ENCODE measurements at places on chromosomes 12 and 14.
A peak's percentile ranks its signal among the peaks of the same experiment; 100 is the strongest.

DNA sequence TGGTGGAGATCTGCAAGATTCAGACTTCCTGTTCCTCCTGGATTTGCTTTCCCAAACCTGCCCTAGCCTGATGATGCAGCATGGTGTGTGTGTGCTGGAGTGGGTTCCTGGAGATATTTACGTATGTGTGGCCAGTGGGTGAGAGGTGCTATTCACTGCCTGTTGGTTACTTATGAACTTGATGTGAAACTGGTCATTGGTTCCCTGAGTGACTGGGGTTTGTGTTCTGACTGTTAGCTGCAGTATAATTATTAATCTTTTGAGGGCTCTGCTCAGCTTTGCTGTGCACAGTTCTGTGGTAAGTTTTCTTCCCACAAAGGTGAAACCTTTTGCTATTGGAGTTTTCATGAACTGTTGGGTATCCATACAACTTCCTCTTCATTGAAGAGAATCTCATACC, 541.8 kb upstream of the FBXO33 start:
- DNase-seq: no peak

GRCh38 chr12:132143336-132144071, 615 bp downstream of the DDX51 start:
- DNase-seq: no peak

GRCh38 chr12:118742431-118742830, 238.9 kb upstream of the SRRM4 start:
- no peak for DNase-seq

DNA sequence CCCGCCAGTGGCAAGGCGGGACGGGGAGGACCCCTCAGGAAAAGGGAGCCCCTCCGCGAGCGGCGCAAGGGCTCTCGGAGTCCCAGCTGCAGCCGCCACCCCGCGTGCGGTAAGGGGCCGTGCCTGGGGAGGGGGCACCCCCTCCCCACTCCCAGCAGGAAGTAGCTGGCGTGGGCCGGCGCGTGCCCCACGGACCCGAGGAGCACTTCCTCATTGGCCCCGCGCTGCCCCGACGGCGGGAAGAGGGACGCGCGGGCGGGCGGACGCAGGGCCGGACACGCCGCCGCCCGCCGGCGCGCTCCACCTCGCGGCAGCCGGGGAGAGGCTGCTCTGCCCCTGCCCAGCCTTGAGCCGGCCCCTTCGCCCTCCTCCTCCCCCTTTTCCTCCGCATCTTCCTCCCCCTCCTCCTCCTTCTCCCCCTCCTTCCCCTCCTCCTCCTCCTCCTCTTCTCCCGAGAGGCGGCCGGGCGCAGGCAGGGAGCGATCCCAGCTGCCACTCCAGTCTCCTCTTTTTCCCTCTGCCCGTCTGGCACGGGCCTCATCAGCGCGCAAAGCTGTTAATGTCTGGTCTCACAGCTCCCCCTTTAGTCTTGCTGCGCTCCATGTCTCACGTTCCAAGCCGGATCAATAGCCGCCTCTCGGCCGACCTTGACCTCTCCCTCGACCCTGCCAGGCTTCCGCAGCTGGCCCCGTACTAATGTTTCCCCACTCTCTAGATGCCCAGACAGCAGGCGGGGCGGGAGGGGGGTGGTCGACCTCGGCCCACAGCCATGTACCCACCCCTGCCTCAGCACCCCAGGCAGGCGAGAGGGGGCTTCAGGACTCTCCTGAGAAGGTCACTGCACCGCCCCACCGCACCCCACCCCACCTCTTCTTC, 2.6 kb upstream of the BCL11B start:
- DNase-seq: peak; percentile 80

- peak; percentile 65 for DNase-seq
Observed at GRCh38 chr14:52063052-52063462, 5.8 kb downstream of the NID2 start.

- no peak for DNase-seq
Observed at GRCh38 chr12:55686366-55687010, 21.2 kb downstream of the ITGA7 start.

DNA sequence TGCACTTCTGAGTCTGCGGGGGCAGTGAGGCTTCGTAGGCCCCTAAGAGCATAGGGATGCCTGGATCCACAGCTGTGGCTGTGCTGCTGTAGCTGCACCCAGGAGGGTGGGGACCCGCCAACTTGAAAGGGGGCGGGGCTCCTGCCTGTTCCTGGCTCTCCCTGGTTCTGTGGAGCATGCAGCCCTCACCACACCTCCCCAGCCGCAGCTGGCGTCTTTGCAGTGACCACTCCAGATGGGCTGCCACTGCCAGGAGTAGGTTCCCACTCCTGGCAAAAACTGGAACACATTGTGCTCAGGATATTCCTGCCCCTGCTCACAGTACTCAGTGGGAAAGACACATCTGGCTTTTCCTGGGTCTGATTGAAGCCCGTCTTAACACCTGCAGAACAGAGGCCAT, 35.8 kb downstream of the TIMELESS start:
- DNase-seq: no peak

DNA sequence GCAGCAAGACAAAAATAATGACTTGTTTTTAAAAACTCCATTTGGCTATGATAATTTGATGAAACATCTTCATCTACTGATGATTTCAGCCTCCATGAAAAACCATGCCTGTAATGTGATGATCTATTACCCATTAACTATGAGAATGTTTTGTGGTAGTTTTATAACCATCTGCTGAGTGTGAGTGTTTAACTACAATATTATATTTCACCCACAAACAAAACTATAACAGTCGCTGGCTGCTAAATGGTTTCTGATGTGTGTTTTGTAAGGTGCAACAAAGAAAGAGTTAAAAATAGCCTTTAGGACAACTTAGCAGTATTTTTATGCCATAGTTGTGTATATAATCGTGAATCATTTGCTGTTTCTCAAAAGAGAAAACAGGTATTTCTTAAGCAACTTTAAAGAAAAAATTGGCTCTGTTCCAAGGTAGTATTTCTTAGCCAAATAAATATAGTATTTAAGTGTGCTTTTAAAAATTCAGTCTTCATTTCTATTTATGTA, 4.9 kb downstream of the PTHLH start:
- no peak for DNase-seq

GRCh38 chr12:71045781-71046180, 112.0 kb downstream of the TSPAN8 start:
- DNase-seq: peak; percentile 87

GRCh38 chr14:103520657-103521437, 1.8 kb downstream of the CKB start:
- peak; percentile 52 for DNase-seq

GRCh38 chr14:103908580-103908979, 19.7 kb upstream of the TDRD9 start:
- DNase-seq: no peak

DNA sequence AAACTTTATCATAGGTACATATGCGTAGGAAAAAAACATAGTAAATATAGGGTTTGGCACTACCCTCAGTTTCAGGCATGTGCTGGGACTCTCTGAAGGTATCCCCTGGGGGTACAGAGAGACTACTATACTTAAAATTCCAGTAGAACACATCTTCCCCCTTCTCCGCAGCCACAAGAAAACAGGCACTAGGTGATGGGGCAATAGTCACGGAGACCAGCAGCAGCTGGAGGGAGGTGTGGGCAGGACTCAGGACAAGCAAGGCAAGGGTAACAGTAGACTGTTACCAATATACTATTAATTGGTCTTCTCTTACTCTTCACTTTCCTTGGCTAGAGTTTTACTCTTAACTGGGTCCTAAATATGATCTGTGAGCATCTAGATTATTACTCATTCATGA, 4.6 kb upstream of the PAPOLA start:
- DNase-seq: no peak

GRCh38 chr14:96962337-96962736, 165.2 kb downstream of the VRK1 start:
- DNase-seq: no peak

DNA sequence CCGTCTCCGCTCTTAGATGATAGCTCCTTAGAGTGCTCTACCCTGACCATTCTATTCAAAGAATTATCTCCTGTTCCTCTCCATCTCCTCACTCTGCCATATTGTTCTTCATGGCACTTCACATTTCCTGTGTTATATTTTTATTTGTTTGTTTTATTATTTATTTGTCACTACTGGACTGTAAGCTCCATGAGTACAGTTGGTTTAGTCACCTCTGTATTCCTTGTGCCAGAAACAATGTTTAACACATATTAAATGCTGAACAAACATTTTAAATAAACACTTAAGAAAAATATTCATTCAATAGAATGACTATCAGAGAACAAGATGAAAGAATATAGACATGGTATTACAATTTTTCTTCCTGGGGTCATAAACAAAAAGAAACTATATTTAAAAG, 35.6 kb downstream of the KIAA0586 start:
- no peak for DNase-seq

GRCh38 chr14:95015046-95015445, 142.3 kb downstream of the DICER1 start:
- DNase-seq: no peak

GRCh38 chr12:6033546-6033945, 88.5 kb upstream of the ANO2 start:
- no peak for DNase-seq

DNA sequence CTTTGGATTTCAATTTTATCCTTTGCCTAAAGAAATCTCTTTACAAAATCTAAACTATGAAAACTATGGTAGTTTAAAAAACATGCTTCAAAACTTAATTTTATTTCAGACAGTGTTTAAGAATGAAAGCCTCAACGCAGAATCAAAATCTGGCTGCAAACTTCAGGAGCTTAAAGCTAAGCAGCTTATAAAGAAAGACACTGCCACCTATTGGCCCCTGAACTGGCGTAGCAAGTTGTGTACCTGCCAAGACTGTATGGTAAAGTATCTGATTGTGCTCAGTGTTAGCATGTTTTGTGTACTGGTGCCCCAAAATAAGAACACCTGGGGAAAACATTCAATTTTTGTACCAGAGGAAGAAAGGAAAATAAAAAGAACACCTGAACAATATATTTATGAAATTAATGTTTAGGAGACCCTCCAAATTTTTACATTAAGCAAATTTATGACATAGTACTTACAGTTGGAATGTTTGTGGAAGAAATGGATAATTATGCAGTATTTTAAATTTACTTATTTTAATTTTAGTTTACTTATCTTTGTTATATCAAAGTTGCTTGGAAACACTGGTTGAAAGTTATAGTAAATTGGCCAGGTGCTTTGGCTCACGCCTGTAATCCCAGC, 12.2 kb downstream of the UBR7 start:
- peak; percentile 78 for DNase-seq

DNA sequence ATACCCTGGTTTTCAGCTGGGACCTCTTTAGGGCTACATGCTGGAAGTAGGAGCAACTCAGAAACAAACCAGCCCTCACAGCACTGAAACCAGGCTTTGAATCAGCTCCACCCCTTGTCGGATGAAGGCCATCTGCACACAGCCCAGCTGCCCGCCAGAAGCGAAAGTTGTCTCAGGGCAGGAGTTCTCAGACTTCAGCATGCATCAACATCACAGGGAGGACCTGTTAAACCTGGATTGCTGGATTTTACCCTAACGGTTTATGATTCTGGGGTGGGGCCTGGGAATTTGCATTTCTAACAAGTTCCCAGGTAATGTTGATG, 10.9 kb downstream of the SYNDIG1L start:
- no peak for DNase-seq

- DNase-seq: no peak
Observed at GRCh38 chr12:93702707-93703315, 25.6 kb downstream of the CRADD start.

DNA sequence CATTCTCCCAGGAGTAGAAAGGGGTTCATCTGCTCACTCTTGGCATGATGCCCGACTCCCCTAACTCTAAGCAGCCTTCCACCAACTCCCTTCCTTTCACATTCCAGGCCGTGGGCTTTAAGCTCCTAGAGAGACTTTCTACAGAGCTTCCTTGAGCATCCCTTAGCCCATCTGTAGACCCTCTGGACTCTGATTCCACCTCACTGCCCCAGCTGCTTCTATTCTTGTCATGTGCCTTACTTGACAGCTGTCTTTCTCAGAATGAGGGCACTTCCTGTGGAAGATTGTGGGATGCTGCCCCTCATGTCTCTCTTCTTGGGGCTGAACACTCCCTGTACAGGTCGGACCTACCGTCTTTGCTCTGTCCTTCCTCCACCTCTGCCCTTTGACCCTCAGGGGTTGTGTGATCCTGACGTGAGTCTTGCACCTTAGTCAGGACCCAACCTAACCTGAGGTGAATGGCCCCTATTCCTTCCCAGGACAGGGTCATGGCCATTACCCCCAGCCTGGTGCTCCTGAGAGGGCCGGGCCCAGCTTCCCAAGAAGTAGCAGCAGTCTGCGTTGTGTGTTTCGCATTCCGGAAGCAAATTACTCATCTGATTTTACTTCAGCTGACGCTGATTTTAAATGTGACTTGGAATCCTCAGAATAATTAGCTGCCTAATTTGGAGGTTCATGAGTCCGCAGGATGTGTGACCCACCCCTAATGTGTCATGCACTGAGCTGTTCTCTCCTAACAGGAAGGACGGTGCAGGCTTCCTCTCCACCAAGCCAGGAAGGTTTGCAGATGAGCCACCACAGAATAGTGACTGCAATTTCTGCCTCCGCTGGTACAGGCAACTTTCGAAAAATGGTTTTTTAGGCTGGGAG, 2.7 kb upstream of the GALNT6 start:
- DNase-seq: peak; percentile 86

GRCh38 chr14:73567951-73568885, 795 bp upstream of the ACOT2 start:
- peak; percentile 26 for DNase-seq

- no peak for DNase-seq
Observed at GRCh38 chr12:71682466-71682865, 3.4 kb upstream of the TMEM19 start.

GRCh38 chr12:89528434-89528833, 2.6 kb upstream of the POC1B start:
- DNase-seq: no peak

- peak; percentile 83 for DNase-seq
Observed at GRCh38 chr12:6867413-6868210, at the start of gene TPI1. Gene TPI1, plus strand, starts transcription at chr12:6867531. Its CDS starts 36 bp downstream, at chr12:6867567.

DNA sequence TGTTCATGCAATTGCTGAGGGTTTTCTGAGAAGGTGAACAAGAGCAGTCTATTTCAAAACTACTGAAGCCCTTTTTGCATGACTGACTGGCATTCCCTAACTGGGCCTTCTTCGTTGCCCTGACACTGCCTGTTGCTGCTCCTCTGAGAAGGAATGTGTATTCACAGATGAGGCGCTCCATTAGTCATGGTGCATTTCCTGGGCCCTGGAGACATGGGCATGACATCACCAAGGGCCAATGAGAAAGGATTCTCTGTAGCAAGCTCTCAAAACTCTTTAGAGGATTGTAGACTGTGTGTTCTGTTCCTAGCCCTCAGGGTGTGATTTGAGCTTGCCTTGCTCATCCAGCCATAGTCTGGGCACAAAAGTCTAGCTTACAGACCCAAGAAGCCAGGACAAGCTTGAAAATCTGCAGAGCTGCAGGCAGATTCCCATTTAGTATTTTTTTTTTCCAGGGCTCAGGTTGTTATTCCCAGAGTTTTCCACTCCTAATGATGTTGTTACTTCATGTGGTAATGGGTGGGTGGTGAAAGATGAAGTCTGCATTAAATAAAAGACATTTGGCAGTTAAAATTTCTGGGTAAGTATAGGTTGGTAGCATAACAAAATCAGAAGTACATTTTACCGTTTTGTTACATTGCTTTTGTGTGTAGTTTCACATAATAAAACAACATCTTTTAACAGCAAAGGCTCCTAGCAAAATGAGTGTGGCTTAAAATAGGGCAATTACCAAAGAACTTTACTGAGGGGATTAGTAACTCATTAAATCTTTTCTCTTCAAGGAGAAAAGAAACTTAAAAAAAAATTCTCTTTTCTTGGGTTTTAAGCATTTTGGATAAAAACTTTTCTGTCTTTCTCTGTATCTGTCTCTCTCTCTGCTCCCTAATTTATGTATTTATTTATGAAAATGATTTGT, 318.4 kb downstream of the RAD51B start:
- peak; percentile 96 for DNase-seq
